Liver (tissue), 10 donors: ENCODE measurements at places on chromosomes 2 and 18.

DNA sequence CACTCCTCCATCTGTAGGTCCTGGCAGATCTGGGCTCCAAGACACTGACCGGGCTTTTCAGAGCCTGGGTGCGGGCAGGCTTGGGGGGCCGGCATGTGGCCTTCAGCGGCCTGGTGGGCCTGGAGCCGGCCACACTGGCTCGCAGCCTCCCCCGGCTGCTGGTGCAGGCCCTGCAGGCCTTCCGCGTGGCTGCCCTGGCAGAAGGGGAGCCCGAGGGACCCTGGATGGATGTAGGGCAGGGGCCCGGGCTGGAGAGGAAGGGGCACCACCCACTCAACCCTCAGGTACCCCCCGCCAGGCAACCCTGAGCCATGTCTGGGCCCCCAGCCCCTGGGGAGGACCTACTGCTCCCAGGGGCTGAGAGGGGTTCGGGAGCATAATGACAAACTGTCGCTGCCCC lies 761 bp upstream of the CHRND start:
- H3K4me3 ChIP-seq = no peak overlapping the region
- H3K36me3 ChIP-seq = no peaks in the 10 kb centered on the region
- no peak for DNase-seq
- peaks cover 11% of the 10 kb centered on the region for H3K4me1 ChIP-seq
- H3K27ac ChIP-seq = no peak overlapping the region

GRCh38 chr18:42183746-42184145 lies 228.7 kb downstream of the PIK3C3 start:
- no peak overlapping the region for H3K27ac ChIP-seq
- H3K4me1 ChIP-seq = no peaks in the 10 kb centered on the region
- DNase-seq = no peak
- H3K27me3 ChIP-seq = no peaks in the 10 kb centered on the region
- no peak overlapping the region for H3K4me3 ChIP-seq

GRCh38 chr2:33406622-33407021 lies 69.8 kb upstream of the RASGRP3 start:
- no peaks in the 10 kb centered on the region for H3K4me1 ChIP-seq
- no peak overlapping the region for H3K4me3 ChIP-seq
- H3K27ac ChIP-seq = no peak overlapping the region

DNA sequence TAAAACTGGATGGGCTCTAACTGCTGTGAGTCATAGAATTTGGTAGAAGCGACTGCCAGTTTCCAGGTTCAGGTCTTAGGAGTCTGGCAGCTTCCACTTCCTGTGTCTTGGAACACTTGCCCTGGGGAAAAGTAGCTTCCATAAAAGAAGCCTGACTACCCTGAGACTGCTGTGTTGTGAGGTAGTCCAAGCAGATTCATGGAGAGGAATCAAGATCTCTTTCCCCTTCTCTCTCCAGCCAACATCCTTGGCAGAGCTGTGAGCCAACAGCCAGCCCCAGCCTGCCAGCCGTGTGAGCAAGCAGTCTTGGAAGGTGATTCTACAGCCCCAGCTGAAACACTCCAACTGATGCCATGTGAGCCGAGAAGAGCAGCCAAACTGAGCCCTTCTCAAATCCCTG lies 33.7 kb downstream of the SLC20A1 start:
- H3K4me1 ChIP-seq = peaks cover 7% of the 10 kb centered on the region
- no peak overlapping the region for H3K4me3 ChIP-seq
- no peak for DNase-seq
- H3K27me3 ChIP-seq = no peaks in the 10 kb centered on the region

GRCh38 chr18:74896390-74896991 lies 298.8 kb downstream of the ZNF407 start:
- no peaks in the 10 kb centered on the region for H3K27me3 ChIP-seq
- H3K36me3 ChIP-seq = no peaks in the 10 kb centered on the region
- H3K4me3 ChIP-seq = no peak overlapping the region

DNA sequence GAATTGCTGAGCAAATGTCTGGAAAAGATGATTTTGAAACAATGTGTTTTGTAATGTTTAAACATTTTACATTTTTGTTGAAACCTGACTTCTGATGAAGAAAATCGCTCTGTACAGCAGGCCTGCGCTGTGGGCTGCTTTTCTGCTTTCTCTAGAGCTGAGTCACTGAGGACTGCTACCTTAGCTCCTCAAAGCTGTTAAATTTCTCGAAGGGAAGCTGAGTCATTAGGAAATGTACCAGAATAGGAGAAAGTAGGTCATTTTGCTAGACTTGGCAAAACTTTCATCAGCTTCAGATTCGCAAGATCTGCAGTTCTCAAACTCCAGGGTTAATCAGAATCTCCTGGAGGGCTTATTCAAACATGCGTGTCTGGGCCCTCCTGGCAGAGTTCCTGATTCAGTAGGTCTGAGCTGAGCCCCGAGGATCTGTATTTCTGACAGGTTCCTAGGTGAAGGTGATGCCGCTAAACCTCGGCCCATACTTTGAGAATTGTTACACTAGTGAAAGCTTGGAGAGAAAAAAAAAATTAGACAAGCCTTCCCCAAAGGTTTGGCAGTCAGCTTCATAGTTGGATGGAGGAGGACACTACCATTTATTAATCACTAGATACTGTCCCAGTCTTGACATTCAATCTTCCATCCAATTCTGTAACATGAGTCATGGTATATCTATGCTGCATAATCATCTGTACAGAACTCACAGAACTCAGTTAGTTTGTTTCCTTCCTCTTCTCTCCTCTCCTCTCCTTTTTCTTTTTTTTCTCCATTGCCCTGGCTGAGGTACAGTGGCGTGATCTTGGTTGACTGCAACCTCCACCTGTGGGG lies 297.6 kb downstream of the PARD3B start:
- DNase-seq = no peak
- H3K27me3 ChIP-seq = no peaks in the 10 kb centered on the region
- H3K36me3 ChIP-seq = no peaks in the 10 kb centered on the region
- H3K4me1 ChIP-seq = no peaks in the 10 kb centered on the region
- no peak overlapping the region for H3K4me3 ChIP-seq

- no peak for DNase-seq
- no peak overlapping the region for H3K27ac ChIP-seq
- H3K36me3 ChIP-seq = no peaks in the 10 kb centered on the region
- no peak overlapping the region for H3K4me3 ChIP-seq
- no peaks in the 10 kb centered on the region for H3K27me3 ChIP-seq
Measured at GRCh38 chr18:56112013-56112749, 524.2 kb upstream of the TCF4 start.

DNA sequence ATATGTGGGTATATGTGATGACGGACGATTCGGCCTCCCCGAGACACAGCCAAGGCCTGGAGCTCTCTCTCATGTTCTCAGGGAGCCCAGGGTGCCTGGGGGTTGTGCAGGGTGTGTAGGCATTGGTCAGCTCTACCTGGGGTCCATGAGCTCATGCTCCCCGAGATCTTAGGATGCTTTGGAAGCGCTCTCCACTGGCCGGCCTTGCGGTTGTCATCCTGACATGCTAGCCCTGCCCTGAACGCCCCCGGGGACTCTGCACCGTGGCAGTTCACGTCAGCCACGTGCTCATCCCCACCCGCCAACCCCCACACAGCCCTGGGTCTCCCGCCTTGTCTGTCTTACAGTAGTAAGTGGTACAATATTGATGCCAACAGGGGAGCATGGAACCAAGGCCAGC lies 67.8 kb downstream of the RTP5 start:
- no peak for DNase-seq
- H3K4me1 ChIP-seq = no peaks in the 10 kb centered on the region
- H3K36me3 ChIP-seq = no peaks in the 10 kb centered on the region
- no peak overlapping the region for H3K27ac ChIP-seq
- no peak overlapping the region for H3K4me3 ChIP-seq

DNA sequence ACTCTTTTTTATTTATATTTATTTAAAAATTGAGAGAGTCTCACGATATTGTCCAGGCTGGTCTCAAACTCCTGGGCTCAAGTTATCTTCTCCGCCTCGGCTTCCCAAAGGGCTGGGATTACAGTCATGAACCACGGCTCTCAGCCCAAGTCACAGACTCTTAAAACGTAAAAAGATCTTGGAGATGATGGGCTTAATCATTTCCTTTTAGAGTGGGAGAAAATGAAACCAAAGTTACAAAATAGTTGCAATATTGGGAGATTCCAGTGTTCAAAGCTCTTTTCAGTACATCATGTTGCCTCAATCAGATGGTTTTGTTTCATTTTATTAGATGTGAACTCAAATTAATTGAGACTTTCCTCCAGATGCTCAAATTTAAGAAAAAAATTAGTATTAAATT lies 151.4 kb upstream of the XPO1 start:
- H3K36me3 ChIP-seq = no peaks in the 10 kb centered on the region
- peak overlapping the region; percentile 69 for H3K27ac ChIP-seq
- H3K27me3 ChIP-seq = no peaks in the 10 kb centered on the region
- peaks cover 7% of the 10 kb centered on the region for H3K4me1 ChIP-seq
- H3K4me3 ChIP-seq = no peak overlapping the region

DNA sequence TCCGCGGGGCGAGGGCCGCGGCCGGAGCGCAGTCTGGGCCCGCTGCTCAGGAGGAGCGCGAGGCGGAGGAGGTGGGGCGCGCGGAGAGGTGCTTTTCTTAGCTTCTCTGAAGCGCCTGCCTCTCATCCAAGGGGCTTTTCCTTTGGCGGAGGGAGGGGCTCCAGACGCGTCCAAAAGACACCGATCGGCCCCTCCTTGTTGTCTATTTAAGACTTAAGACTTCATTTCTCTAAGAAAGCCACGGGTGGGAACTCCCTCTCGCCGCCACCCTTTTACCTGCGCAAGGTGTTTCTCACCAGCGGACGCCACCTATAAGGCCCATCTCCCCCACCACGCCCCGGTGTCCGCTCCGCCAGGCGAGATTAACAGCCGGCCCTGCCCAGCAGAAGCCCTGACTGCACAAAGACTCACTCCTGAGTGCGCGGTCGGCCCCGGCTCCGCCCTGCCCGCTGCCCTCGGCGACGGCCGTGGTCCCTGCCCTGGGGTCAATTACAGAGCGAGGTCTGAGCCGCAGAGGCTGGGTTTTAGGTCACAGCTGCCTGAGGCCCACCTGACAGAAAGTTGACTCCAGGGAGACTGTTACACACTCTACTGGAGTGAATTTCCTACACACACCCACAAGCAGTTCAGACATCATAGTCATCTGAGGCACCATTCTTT lies at the start of gene DSC2:
Gene DSC2, minus strand, starts transcription at position 397 of the 660 bp plus-strand sequence. CDS start 450 bp downstream, outside the sequence.
- peak; percentile 72 for DNase-seq
- no peaks in the 10 kb centered on the region for H3K36me3 ChIP-seq
- H3K4me1 ChIP-seq = no peaks in the 10 kb centered on the region
- no peaks in the 10 kb centered on the region for H3K27me3 ChIP-seq

- H3K27me3 ChIP-seq = no peaks in the 10 kb centered on the region
- no peaks in the 10 kb centered on the region for H3K36me3 ChIP-seq
- no peak overlapping the region for H3K27ac ChIP-seq
- no peak for DNase-seq
Measured at GRCh38 chr2:134771313-134771801, 52.6 kb upstream of the TMEM163 start.

DNA sequence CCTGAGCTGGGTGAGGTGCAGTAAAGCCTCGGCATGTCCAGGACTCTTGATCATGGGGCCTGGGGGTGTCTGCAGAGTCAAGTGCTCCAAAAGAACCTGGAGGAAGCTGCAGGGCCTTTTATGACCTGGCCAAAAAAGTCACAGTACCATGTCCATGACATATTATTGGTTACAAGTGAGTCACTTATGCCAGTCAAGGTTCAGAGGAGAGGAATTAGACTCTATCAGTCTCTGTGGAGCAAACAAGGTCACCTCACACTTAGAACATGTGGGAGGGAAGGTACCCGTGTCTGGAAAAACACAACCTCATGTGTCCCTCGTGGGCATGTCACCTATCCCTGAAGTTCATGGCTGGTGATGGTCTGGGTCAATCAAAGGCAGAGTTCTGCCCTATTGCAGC lies 465.7 kb downstream of the FBXO15 start:
- H3K4me1 ChIP-seq = no peaks in the 10 kb centered on the region
- no peaks in the 10 kb centered on the region for H3K27me3 ChIP-seq
- no peaks in the 10 kb centered on the region for H3K36me3 ChIP-seq
- H3K4me3 ChIP-seq = no peak overlapping the region
- H3K27ac ChIP-seq = no peak overlapping the region

GRCh38 chr2:231219289-231219688 lies 20.9 kb downstream of the ARMC9 start:
- no peaks in the 10 kb centered on the region for H3K4me1 ChIP-seq
- H3K27ac ChIP-seq = no peak overlapping the region
- no peak for DNase-seq
- H3K36me3 ChIP-seq = peaks cover 2% of the 10 kb centered on the region
- H3K27me3 ChIP-seq = no peaks in the 10 kb centered on the region

- no peaks in the 10 kb centered on the region for H3K27me3 ChIP-seq
- DNase-seq = no peak
- H3K27ac ChIP-seq = peak overlapping the region; percentile 91
- peaks cover 12% of the 10 kb centered on the region for H3K4me1 ChIP-seq
- H3K36me3 ChIP-seq = peaks cover 14% of the 10 kb centered on the region
- H3K4me3 ChIP-seq = peak overlapping the region; percentile 97
Measured at GRCh38 chr2:37230581-37230980, 815 bp downstream of the CEBPZ start.

DNA sequence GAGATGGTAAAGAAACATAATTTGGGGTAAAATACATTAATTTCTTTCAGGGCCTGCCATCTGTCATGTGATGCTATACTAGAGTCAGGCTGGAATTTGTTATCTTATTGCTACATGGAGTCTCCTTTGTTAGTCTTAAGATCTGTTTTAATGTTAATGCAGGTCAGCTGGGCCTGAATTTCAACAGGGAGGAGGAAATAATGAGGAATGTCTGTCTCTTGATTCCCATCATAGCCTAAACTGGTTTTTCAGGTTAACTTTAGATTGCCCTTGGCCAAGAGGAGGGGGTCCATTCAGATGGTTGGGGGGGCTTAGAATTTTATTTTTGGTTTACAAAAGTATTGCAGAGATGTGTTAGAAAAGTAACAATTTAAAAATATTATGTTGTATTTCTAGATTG lies 19.0 kb upstream of the FEZ2 start:
- no peaks in the 10 kb centered on the region for H3K36me3 ChIP-seq
- no peaks in the 10 kb centered on the region for H3K4me1 ChIP-seq
- no peak for DNase-seq
- no peak overlapping the region for H3K4me3 ChIP-seq
- no peak overlapping the region for H3K27ac ChIP-seq

DNA sequence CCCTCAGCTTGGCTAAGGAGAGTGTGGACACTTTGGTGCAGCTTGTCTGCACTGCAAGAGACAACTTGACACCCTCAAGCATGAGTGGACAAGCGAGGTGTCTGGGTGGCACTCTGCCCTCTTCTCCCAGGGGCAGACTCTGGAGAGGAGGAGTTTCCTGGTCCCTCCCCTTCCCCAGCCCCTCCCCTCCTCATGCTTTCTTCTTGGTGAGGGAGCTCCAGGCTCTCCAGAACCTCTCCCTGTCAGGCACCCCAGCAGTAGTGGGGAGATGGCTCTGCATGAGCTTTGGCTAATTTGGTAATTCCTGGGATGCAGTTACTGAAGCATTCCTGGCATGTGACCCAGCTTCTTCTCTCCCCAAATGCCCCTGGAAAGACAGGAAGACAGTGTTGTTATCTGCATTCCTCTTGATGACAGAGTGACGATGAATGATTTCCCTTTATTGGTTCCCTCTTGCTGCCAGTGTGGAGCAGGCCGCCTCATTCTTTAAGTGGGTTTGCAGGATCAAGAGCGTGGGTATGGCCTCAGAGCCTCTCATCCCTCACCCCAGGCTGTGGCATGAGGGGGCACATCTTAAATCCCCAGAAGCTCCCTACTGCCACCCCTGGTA lies 89.2 kb downstream of the STPG4 start:
- no peaks in the 10 kb centered on the region for H3K36me3 ChIP-seq
- H3K27ac ChIP-seq = peak overlapping the region; percentile 19
- H3K4me3 ChIP-seq = no peak overlapping the region
- DNase-seq = no peak
- H3K4me1 ChIP-seq = peaks cover 26% of the 10 kb centered on the region
